GM12891 (cell line): ENCODE measurements at places on chromosomes 6 and 20.
A peak's percentile ranks its signal among the peaks of the same experiment; 100 is the strongest.

- DNase-seq: no peak
These were observed 70.8 kb downstream of the PPP1R3G start for GRCh38 chr6:5155906-5156305.

DNA sequence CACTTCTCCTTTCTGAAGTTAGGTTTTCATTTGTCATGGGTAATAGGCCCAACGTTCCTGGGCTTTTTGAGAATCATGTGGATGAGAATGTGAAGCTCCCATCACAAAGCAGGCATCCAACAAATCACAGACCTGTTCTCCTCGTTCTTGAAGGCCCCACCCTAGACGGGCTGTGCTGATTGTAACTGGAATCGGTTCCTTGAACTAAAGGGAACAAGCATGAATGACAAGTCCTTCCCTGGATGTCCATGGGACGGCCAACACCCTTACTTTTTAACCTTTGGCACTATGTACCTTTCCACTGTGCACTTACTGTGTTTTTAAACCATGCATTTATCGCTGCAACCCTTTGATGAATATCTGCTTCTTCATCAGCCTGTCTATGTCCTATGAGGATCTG, 438.2 kb downstream of the CD83 start:
- DNase-seq: no peak

DNA sequence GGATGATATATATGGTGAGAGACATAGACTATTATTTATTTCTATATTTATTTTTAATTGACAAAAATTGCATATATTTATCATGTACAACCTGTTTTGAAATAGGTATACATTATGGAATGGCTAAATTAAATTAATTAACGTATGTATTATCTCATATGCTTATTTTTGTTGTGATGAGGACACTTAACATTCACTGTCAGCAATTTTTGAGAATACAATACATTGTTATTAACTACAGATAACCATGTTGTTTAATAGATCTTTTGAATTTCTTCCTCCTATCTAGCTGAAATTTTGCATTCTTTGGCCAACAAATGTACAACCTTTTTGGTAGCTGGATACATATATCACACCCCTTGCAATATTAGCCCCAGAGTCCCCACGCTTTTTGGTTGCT, 110.7 kb upstream of the CITED2 start:
- DNase-seq: no peak

GRCh38 chr6:116969211-116969863, 92.3 kb downstream of the RFX6 start:
- DNase-seq: peak; percentile 24

GRCh38 chr6:154343473-154344308, 12.9 kb downstream of the IPCEF1 start:
- no peak for DNase-seq

DNA sequence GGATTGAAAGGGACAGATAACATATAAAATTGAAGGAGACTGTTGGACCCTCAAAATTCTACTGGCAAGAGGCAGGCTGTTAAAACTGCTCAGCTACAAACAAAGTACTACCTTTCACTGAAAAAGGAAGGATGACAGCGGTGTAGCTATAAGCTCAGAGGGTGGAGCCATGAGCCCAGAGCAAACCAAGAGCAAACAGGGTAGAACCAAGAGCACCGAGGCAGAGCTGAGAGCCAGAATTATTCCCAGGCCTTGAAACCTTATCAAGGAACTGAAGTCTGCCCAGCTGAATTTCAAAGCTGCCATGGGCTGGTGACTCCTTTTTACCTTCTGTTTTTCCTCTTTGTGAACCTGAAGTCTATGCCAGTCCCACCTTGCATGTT, 74.7 kb upstream of the SLC4A11 start:
- DNase-seq: no peak

GRCh38 chr20:20230741-20231140, 137.2 kb upstream of the INSM1 start:
- DNase-seq: no peak

DNA sequence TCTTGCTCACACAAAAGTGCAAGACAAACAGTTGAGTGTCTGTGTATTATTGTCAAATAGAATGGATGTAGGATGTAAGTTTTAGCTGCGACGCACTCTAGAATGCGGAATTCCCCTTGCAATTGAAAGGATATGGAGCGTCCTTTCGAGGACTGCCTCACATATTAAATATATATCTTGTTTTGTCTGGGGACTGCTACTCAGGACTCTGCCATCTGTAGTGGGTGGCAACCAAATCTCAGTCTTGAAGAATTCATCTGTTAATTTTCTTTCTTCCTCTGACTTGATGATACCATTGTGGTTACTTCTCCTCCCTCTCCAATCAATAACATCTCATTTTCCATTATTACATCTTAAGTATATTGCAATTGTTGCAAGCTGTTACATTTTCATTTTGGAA, 121.6 kb downstream of the SOX4 start:
- no peak for DNase-seq

- no peak for DNase-seq
These were observed 9.8 kb downstream of the SPATA2 start for GRCh38 chr20:49905415-49906091.

DNA sequence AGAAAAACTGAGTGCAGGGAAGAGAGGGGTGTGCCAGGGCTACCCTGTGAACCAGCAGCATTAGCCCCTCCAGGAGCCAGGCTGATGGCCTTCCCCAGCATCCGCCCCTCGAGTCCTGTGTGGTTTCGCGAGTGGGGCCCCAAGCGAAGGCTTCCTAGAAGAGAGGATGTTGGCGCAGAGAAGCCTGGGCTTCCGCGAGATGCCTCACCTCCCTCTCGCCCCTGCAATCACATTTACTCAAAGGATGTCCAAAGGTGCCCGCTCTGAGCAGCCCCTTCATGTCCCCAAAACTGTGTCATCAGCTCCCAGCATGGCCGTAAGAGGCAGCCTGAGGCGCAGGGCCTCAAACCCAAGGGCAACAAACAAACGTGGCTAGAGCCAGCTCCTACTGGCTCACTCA, 111.7 kb downstream of the PREX1 start:
- no peak for DNase-seq

GRCh38 chr6:41984623-41985022, 43.0 kb upstream of the CCND3 start:
- DNase-seq: no peak

DNA sequence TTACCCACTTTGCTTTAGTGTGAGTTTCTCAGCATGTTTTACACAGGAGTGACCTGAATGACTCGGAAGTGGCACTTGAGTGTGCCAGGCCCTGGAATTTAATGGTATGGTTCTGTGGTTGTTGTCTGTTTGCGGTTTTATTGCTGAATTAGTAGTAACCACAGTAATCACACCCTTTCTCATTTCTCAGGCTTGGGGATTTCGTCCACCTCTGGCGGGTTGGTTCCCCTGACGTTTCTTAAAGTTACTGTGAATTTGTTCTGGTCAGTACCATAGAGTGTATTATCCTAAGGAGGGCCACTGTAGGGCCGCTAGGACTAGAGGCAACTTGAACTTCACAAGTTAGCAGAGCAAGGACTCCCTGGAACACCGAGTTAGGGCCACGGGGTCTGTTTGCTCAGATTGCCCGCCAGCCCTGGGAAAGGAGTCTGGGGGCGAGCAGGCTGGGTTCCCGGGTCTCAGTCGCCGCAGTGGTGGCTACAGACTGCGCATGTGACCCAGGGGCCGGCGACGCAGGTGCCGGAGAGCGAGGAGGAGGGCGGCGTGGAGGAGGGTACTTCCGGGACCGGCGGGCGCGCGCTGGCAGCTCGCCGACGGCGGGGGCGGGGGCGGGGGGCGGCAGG, 546 bp upstream of the KLHL32 start:
- DNase-seq: no peak

DNA sequence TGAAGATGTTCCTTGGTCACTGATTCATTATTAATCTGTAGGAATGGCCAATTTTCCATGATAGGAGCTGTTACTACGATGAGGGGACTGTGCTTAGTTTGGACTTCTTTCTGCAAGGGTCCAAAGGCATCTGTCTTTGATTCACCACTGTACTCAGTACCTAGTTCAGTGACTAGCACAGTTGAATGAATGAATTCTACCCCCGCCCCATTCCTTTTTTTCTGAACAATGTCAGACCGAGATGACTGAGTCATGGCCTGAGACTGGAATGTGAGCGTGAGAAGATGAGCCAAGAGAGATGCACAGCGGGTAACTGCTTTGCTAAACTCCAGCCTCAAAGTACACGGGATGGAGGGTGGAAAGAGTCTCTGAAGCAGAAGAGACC, 419 bp upstream of the SNHG17 start:
- no peak for DNase-seq

DNA sequence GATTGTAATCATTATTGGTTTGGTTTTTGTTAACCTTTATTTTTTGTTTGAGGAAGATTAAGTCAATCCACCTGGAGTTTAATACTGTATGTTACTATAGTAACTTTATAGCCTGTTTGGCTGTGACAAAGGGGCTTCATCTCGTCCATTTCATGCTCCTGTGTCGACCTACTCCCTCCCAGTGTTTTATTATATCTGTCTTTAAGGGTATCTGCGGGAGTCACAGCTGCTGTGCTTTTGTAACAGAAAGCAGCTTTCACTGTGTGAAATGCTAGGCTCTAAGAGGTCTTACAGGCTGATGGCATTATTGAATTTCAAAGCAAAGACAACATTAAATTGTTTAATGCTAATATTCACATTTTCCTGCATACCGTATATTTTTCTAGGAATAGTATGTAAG, 698.0 kb upstream of the POU3F2 start:
- no peak for DNase-seq

DNA sequence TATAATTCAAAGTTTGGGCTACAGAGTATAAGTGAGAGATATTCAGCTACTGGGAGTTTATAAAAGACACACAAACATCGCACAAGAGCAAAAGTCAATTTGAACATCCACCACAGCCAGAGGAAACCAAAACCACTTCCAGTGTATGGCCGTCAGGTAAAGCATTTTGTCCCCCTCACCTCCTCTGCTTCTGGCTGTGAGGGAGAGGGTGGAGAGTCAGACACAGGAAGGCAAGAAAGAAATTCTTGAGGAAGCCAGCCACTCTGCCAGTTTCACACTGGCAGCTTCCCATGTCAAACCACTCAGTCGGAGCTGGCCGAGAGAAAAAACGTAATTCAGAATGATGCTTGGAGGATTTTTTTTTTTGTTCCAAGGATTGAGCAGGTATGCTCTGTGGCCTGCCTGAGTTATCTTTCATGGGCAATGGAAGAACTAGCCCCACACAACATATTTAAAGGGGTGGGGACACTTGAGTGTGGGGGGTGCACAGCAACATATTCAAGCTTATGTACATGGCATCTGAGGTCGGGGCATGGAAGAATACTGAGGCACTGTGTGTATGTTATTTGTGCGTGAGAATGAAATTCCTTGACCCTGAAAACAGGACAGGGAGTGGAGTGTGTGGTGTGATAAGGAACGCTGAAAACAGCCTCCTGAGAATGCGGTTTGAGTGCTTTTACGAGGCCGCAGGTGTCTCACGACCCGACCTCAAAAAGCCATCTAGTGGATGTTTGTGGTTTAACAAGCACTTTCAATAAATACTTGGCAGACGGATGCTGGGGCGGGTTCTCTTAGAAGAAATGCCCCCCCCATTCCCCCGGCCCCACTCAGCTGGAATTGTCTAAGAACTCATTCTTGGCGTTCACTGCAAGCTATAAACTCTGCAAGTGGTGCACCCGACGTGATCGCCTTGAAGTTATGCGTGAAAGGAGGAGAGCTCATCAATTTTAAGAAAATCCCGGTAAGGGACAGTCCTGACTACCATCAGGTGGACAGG, 27.5 kb upstream of the ZBTB22 start:
- DNase-seq: peak; percentile 35

DNA sequence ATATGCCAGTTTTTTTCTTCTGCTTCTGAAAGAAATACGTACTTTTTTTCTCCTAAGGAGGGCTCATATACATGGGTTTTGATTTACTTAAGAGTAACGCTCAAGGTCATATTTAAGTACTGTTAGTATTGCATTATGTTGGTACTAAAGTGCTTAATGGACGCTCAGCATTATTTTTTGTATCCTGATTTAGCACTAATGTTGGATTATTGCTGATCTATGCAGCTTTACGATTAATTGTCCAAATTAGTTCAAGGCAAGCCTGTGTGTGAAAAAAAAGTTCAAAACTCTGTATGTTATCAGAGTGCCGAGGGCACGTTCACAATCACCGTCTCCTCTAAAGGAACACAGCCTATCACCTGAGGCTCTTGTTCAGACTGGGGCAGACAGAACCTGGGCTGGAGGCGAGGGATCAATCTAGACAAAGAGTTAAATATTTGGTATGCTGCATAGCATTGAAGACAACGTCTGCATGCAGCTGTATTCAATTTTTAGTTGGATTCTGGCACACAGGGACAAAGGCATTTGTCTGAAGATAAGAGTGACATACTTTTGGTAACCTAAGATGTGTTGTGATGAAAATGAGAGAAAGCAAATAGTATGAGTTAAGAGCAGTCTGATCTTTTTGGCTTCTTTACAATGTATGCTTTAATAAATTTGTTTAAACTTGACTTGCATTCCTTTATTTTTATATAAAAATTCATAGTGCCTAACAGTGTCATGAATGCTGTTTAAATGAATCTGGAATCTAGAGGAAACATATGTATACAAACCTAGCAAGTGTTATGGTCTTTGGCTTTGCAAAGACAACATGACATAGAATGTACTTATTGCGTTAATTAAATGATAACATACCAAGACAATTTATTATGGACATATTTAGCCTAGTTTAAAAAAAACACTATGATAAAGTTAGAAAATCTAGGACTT, 341.2 kb downstream of the SAMD5 start:
- no peak for DNase-seq

GRCh38 chr20:3635346-3635745, 27.9 kb downstream of the GFRA4 start:
- DNase-seq: no peak

DNA sequence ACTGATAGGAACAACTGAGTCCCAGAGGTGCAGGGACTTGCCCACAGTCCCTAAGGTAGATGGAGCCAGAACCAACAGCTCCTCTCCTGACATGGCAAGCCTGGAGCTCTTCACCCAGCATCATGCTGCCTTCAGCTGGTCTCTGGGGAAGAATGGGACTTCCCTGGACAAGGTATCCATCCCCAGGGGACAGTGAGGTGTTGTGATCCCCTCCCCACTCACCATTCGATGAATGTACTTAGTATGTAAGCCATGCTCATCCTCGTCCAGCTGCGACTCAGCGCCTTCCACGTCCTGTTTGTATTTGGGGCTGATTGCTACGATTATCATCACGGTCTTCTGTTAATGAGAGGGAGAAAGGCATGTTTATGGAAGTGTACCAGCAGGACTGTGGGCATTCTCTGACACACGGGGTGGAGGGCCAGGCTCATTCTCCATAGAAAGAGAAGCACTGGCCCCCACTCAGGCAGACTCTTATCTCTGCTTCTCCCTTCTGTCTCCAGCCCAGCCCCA, 39.4 kb downstream of the TRAF3IP2 start:
- DNase-seq: no peak

GRCh38 chr6:46325561-46326530, 155.1 kb upstream of the ENPP5 start:
- DNase-seq: no peak

- DNase-seq: no peak
These were observed 55.6 kb downstream of the KIAA0408 start for GRCh38 chr6:127403636-127404035.

DNA sequence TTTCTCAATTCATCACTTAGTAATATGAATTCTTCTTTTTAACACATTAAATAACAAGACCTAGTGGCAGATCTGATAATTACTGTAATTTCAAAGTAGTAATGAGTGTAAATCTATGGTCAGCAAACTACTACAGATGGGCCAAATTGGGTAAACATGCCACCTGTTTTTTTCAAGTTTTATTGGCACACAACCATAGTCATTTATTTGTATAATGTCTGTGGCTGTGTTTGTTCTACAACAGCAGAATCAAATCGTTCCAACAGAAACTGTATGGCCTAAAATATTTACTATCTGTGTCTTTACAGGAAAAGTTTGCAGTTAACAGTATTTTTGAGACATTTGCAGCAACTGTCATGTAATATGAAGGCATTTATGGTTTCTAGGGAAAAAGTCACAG, 86.1 kb upstream of the EYA2 start:
- no peak for DNase-seq
